Choroid plexus epithelial cell (primary cell): ENCODE measurements at places on chromosomes 16 and 17.

- no peak for DNase-seq
Measured at GRCh38 chr17:9142772-9143494, 121.6 kb downstream of the NTN1 start.

DNA sequence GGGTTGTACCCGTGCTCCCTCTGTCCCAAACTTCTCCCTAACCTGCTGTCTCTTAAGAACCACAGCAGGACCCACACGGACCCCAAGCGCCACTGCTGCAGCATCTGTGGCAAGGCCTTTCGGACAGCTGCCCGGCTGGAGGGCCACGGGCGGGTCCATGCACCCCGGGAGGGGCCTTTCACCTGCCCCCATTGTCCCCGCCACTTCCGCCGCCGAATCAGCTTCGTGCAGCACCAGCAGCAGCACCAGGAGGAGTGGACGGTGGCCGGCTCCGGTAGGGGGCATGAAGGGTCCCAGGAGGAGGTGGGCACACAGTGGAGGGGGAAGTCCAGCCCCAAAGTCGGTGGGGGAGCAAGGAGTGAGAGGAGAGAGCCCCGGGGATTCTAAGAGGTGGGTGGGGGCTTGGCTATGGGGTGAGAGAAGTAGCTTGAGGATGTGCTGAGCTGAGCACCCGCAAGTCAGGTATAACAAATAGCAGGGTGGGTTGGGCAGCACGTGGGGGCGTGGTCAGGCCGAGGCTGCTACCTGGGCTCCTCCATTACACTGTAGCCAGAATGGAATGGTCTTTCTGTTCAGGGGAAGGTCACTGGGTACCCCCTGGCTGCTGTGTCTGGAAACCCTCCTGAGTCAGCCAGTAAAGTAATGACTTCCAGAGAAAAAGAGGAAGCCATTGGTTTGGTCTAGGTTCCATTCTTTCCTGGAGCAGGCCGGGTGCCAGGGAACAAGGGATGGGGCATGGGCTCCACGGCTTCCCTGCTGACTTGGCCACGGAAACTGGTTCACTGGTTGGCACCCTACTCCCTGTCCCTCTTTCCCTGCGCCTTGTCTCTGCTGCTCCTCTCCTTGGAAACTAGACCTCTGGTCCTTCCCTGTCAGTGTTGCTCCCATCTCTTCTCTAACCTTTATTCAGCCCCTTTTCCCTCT lies 7.1 kb downstream of the PRSS53 start:
- no peak for DNase-seq

- no peak for DNase-seq
Measured at GRCh38 chr17:45902892-45903346, 8.6 kb downstream of the MAPT start.

DNA sequence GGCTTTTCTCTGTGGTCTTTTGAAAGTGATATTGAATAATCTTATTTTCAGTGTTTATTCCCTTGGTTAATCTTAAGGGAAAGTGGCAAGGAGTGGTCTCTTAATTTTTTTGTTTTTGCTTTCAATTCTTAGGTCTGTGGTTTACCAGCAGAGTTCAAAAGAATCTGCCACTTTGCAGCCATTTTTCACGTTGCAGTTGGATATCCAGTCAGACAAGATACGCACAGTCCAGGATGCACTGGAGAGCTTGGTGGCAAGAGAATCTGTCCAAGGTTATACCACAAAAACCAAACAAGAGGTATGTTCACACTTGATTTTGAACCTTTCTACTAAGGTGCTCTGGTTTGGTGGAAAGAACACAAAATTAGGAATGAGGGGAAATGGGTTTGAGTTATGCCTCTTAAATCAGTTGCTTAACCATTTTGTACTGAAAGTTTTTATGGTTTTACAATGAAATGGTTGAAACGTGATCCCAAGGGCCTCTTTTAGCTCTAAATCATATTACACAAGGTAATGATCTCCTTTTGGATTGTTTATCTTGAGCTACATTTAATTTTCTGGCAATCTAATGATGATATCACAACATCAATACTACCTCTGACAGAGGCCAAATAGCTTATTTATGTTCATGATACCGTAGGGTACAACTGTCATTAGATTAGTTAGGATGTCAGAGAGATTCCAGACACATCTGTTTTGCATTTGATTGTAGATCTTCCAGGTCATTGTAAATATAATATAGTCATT lies 51.6 kb upstream of the CRISPLD2 start:
- DNase-seq = no peak

DNA sequence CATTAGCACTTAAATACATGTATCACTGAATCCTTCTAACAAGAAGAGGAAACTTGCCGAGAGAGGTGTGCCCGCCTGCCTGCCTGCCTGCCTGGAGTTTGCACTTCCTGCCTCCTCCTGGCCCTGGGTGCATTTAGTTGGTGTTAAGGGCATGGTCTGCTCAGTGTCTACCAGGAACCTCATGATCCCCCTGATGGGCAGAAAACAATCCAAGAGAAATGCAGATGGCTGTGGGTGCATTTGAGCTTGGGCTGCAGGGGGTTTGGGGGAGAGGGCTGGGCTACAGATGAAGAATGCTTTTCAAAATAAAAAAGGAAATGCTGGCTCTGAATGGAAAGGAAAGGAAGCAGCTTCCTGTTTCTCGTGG lies 10.1 kb downstream of the KSR1 start:
- DNase-seq = no peak
